Choroid plexus epithelial cell (primary cell): ENCODE measurements at places on chromosomes 11 and 22.

- DNase-seq, result no peak
Observed at GRCh38 chr11:9081153-9081552, 10.2 kb downstream of the SCUBE2 start.

GRCh38 chr22:50161508-50162390, 8.8 kb upstream of the PANX2 start:
- no peak for DNase-seq

DNA sequence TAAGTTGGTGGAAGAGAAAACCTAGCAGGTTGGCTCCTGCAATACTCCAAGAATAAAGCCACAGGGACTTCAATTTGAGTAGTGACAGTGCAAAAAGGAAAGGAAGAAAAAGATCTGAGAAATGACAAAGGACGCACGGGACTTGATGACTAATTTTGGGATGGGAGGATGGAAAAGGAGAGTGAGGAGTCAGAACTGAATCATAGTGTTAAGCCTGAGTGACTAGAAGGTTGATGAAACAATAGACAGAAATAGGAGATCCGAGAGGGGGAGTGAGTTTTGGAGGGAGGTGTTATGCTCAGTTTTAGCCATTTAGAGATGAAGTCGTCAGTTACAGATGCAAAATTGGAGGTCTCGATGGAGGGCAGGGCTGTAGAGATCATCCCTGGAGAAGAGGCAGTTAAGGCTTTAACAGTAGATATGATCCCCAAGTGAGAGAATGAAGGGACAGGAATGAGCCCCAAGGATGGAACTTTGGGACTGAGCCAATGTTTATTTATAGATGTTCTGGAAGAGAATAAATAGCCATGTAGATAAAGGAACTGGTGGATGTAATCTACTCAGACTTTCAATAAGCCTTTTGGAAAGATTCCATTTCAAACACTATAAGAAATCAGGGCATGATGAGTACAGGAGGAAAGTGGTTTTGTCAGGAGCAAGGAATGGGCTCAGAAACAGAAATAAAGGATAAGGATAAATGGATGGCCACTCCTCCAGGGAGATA, 108.9 kb upstream of the NCAM1 start:
- DNase-seq, result no peak

GRCh38 chr11:117384045-117384444, 56.4 kb downstream of the CEP164 start:
- DNase-seq, result peak; percentile 85

DNA sequence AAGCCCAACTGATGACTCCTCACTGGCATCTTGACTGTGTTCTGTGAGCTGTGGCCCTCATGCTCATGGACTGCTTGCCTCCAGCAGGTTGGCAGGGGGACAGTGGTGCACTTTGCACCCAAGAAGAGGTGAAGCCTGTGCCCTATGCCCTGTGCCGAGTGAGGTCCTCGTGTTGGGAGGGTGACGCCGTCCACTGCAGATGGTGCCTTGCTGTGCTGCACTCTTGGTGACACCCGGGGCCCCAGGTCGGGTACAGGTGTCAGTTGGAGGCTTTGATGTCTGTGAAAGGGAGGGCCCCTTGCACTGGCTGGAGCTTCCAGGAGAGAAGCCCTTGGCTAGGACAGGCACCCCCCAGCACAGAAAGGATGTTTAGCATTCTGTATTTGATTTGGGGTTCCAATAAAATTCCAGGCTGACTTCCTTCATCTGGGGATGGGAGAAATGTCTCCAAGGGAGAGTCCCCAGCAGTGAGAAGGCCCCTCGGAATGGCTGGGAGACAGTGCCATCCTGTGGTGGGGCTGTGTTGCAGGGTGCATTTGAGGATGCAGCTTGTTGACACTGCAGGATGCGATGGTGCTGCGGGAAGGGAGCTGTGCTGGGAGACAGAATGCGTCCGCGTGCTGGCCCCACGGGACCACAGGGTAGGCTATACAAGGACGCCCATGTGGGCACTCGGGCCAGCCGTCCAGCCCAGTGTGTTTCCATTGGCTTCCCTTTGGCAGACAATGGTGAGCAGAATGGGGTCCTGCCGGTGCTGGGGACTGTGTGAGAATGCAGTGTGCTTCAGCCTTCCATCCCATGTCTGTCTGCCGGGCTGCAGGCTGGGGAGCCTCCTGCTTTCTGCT, 2.5 kb upstream of the ZDHHC8 start:
- DNase-seq, result peak; percentile 60

- DNase-seq, result no peak
Observed at GRCh38 chr22:31244943-31245451, 32.9 kb downstream of the LIMK2 start.

DNA sequence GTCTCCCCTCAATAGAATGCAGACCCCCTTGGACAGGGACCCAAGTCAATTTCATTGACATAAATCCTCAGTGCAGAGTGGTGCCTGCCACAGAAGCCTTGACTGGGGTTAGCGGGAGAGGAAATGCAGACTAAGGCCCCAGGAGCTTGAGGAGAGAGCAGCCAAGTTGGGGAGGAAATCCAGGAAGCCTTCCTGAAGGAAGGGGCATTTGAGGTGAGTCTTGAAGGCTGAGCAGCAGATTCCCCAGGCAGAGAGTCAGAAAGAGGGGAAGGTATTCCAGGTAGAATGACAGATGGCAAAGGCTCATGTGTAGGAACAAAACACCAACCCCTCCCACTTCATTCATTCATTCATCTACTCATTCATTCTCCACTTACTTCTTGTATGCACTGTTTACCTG, 10.3 kb downstream of the MYEOV start:
- DNase-seq, result no peak

DNA sequence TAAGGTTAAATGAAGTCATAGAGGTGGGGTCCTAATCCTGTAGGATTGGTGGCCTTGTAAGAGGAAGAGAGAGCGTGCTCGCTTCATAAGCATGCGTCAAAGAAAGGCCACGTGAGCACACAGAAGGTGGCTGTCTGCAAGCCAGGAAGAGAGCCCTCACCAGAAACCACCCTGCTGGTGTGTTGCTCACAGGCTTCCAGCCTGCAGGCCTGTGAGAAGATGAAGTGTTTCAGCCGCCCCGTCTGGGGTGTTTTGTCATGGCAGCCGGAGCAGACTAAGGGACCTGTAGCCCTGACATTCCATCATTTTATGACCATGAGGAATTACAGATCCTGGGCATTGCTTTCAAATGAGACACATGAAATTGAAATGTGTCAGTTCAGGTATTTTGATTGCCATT, 32.4 kb downstream of the AP2A2 start:
- no peak for DNase-seq

DNA sequence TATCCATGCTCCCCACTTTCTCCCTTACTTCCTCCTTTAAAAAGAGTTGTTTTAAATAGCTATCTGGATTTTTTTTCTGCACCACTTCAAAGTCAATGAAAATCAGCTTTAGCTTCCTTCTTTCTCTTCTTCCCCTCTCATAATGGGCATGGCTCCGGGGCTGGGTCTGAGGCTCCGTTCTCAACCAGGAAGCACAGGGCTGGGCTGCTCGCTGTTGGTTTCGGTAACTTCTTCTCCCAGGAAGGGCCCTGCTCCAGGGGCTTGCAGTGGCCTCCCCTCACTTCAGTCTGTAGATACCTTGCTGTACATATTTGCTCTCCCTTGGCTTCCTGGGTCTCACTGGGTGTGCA, 23.8 kb downstream of the MICAL2 start:
- DNase-seq, result no peak

- no peak for DNase-seq
Observed at GRCh38 chr11:534396-535209, 773 bp downstream of the HRAS start.

GRCh38 chr22:19940536-19941364, 822 bp upstream of the COMT start:
- no peak for DNase-seq

DNA sequence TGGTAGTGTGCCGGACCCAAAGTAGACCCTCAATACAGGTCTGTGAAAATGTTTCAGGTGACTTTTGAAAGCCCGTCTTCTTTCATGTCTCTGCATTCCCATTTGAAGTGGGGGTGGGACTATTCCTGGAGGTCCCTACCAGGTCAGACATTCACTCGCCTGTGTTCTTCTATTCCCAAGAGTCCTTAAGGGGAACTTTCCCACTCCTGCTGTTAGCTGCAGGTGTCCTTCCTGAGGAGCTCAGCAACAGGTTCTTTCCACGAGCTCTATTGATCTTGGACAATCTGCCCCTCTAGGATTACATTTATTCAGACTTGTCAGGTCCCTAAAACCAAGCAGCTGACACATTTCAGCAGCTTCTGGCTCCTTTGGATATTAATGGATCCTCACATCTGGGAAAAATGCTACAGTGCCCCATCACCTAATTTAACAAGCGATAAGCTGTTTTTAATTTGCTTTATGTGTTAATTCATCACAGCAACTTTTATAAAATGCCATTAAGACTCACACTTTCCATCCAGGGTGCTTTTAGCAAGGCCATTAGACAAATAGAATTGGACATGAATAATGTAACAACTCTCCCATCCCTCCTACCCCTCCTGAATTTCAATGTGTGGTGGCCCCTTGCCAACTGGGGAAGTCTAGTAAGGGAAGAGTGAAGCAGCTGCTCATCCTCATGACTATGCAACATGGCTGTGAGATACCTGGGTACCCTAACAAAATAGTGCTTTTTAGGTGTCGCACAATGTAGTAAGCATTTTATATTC, 259.5 kb upstream of the CCDC90B start:
- DNase-seq, result no peak

GRCh38 chr22:37126882-37127281, 17.4 kb upstream of the TMPRSS6 start:
- no peak for DNase-seq

GRCh38 chr11:116170526-116171120, 602.2 kb downstream of the BUD13 start:
- no peak for DNase-seq

- DNase-seq, result peak; percentile 74
Observed at GRCh38 chr11:130599073-130599654, 150.7 kb downstream of the ADAMTS15 start.

DNA sequence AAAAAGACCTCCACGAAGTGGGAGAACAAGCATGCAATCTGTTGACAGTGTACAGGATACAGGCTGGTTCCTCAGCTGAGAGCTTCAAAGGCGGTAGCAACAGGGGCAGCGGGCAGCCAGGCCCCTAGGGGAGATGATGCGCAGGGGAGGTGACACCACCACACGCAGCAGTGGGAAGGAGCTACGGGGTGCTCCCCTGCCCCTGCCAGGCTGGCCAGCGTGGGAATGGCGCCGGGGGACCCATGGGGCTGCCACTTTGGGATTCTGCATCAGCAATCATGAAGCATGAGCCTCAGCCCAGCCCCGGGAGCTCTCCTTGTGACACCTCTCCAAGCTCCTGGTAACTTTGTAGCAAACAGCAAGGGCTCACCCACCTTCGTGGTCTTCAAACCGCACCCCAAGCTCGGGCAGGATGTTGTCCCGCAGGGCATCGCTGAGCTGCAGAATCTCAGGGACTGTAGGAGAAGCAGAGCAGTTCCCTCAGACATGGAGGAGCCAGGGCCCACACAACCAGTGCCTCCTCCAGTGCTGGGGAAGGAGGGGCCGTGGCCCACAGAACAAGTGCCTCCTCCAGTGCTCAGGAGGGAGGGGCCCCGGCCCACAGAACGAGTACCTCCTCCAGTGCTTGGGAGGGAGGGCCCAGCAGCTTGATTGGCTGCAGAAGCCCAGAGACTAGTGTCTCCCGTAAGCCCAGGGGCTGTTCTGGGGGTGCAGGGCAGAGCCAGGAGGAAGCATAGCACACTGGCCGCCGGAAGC, 14.6 kb upstream of the NAP1L4 start:
- no peak for DNase-seq

DNA sequence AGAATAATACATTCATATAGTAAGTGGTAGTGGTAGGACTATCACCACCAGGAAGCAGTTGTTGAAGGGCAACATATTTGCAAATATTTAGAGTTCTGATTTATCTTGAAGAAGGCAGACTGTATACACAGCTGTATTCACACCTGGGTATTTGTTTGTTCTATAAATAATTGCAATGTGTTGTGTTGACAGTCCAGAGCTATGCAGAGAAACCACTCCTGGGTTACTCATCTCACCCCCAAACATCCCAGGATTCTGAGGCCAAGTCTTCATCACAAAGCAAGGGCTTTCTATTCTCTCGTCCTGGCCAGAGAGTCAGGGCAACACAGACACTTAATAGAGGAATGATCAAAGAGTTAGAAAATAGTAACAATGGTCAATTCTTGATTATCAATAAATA, 102.1 kb upstream of the FAT3 start:
- no peak for DNase-seq

DNA sequence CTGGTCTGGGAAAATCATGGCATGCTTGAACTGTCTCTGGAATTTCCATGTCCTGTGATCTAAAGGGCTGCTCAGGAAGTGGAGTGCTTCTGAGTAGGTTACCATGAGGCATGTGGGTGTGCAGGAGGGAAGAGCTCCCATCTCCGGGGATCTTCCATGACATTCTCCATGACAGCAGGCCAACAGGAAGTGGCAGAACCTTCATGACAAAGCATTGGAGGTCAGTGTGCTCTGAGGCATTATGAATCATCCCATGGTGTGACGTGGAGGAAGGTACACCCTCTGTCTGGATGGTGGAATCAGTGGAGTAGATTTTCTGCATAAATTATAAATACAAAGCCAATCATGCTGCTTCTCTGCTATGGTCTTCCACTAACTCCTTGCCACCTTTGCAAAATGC, 139.6 kb upstream of the E2F8 start:
- DNase-seq, result peak; percentile 85

DNA sequence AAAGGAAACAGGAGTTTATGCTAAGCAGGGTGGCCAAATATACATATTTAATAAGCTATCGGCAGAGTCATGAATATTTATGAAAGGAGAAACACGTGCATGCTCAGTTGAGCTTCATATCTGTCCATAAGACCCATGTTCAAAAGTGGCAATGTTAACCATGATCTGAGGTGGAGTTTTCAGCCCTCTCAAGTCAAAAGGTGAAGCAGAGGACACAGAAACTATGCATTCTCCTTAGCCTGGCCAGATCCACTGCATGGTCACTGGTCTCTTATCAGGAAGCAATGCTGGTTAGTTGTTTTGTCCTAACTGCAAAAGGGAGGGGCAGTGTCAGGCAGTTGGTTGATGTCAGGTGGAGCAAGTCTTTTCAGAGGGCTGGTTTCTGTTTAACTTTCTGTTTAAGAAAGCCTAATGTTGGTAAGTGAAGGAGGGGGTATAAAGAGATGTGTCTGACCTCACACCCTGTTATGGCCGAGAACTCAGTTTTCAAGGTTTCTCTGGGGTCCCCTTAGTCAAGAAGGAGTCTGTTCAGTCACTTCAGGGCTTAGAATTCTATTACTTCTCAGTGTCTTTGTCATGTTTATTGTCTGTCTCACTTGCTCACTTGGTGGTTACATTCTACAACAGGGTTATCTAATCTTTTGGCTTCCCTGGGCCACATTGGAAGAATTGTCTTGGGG, 5.5 kb upstream of the SELENOH start:
- peak; percentile 9 for DNase-seq

GRCh38 chr11:72405009-72405408, 29.3 kb downstream of the CLPB start:
- no peak for DNase-seq

DNA sequence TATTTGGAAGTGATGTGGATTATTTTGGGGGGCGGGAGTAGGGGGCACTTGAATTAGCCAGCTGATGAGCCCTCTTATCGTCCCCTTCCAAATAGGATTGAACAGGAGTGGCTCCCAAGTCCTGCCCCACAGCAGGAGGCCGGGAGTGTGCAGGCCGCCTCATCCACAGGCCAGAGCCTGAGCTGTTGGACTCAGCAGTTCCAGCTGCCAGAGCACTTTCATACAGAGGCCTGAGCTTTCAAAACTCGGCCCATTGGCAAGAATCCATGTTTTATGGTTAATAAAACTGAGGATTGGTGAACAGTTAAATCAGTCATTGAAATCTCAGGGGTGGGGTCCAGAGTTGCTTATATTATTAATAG, 9.6 kb downstream of the FAM118A start:
- peak; percentile 88 for DNase-seq

- no peak for DNase-seq
Observed at GRCh38 chr11:12253843-12254281, 123.5 kb upstream of the PARVA start.
